ENCODE measurements at places on chromosomes 11 and 22.

- DNase-seq, result no peak
Observed at GRCh38 chr22:21990445-21991303, 8.1 kb upstream of the TOP3B start.

GRCh38 chr22:45993143-45993692 lies 16.3 kb upstream of the WNT7B start:
- no peak for DNase-seq

GRCh38 chr11:19101796-19102520 lies 15.0 kb upstream of the ZDHHC13 start:
- no peak for DNase-seq

GRCh38 chr11:12942157-12942556 lies 67.0 kb upstream of the RASSF10 start:
- no peak for DNase-seq

- no peak for DNase-seq
Observed at GRCh38 chr11:77470504-77470903, 3.4 kb downstream of the PAK1 start.

DNA sequence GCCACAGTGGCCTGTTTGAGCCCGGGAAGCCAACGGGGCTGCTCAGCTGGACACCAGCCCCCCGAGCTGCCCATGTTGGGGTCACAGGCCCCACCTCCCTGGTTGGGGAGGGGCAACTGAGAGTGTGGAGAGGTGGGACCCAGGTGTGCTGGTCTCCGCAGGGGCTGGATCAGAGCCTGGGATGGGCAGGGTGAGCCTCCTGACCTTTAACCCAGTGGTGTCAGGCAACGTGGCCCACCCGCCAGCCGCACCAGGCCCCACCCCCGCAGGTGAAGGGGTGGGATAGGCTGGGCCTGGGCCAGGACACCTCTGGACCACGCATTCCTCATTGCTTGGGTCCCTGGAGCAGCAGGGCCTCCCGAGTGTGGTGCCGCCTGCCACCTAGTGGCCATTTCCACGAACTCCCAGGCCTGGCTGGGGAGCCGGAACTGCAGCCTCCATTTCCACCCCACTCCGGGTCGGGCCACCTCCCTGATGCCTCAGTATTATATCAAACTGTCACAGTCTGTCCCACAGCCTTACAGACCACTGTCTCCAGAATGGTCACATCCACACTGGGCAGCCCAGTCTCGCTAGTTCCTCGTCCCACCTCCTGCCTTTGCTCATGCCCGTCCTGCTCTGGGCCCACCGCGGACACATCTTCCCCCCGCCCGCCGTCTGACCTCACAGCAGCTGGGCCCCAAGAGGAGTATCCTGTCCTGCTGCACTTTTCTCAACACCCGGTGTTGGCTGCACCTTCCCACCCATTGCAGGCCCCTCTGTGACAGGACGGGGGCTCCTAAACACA lies 13.3 kb upstream of the PPP6R3 start:
- peak; percentile 51 for DNase-seq

GRCh38 chr11:13686776-13687175 lies 18.3 kb downstream of the FAR1 start:
- DNase-seq, result no peak

- DNase-seq, result peak; percentile 23
Observed at GRCh38 chr11:111299101-111300026, 1.0 kb downstream of the POU2AF3 start.

GRCh38 chr11:128483211-128483788 lies 104.1 kb downstream of the ETS1 start:
- no peak for DNase-seq

GRCh38 chr11:77791301-77791700 lies 29.2 kb downstream of the RSF1 start:
- no peak for DNase-seq

DNA sequence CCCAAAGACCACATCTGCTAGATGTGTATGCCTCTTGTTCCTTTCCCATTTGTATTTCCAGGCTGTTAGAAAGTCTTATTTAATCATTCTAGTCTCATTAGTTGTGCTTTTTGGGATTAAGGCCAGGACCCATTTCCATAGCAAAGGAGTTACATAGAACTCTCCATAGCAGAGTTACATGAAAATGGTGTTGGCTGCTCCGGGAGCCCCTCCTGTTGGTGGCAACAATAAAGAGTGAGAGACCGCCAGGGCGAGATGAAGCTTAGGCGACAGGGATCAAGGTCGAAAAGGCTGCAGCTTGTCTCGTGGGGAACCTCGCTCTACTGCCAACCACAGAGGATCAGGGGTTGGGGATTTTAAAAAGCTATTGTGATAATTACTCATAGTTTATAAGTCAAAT lies 58.3 kb downstream of the GRIK4 start:
- no peak for DNase-seq

DNA sequence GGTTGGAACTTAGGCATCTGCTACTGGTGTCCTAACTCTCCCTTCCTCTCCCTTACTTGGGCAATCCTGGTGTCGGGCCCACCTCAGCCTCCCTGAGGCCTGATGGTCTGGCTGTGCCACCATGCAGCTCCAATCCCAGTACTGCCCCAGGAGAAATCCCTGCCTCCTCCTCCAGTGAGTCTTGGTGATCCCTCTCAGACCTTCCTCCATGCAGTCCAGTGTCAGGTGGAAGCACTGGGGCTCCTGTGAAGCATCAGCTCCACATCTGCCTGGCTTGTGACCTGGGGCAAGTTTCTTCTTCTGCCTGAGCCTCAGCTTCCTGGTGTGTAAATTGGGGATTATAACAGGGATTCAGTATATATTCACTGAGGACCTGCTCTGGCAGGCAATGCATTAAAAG lies 1.8 kb upstream of the PELI3 start:
- DNase-seq, result no peak

- DNase-seq, result no peak
Observed at GRCh38 chr11:27282806-27283205, 80.2 kb downstream of the CCDC34 start.

DNA sequence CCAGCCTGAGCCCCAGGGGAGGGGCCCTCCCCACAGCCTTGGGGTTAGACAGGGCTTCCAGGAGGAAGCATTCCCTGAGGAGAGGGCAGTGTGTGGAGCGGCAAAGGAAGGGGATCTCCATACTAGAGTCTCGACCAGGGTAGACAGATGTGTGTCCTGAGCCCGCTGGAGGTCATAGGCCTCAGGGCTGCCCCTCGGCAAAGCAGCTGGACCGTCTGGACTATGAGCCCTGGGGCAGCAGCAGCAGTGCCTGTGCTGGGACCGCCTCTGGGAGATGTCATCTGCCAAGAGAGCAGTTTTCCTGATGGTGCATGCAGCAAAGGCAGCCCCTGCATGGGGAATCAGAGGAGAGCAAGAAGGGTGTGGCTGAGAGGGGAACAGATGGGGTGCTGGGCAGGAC lies 20.8 kb upstream of the TCF20 start:
- no peak for DNase-seq

GRCh38 chr11:18063862-18064434 lies 17.9 kb upstream of the TPH1 start:
- no peak for DNase-seq

GRCh38 chr22:49973018-49973961 lies 12.7 kb downstream of the PIM3 start:
- DNase-seq, result no peak

- no peak for DNase-seq
Observed at GRCh38 chr11:61010466-61011228, 39.2 kb downstream of the CD6 start.

DNA sequence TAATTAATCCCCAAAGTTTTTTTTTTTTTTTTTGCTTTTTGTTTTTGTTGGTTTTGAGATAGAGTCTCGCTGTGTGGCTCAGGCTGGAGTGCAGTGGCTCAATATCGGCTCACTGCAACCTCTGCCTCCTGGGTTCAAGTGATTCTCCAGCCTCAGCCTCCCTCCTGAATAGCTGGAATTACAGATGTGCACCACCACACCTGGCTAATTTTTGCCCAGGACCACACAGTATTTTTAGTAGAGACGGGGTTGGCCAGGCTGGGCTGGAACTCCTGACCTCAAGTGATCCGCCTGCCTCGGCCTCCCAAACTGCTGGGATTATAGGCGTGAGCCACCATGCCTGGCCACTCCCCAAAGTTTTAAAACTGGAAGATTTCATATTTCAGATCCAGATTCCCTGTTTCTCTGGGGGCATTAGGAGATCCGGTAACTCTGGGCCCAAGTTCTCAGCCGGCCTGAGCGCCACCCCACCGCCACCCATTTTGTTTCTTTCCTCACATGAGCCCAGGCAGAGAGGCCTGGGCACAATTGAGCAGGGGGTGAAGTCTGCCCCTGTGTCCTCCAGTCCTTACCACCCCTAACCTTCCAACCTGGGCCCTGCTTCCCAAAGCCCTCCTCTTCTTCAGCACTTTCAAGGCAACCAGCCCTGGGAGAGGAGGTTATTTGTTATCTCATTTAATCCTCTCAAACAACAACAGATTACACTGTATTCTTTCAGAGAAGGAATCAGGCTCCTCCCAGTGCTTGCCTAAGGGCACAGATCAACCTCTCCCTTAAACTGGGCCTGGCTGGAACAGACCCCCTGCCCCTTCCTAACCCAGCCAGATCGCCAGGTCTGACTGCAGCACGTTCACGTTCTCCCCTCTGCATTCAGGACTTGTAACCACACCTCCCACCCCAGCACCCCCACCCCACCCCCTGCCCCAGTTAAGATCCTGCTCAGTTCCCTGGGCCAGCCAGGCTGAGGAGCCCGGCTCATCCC lies 1.9 kb upstream of the CSNK1E start:
- DNase-seq, result no peak

DNA sequence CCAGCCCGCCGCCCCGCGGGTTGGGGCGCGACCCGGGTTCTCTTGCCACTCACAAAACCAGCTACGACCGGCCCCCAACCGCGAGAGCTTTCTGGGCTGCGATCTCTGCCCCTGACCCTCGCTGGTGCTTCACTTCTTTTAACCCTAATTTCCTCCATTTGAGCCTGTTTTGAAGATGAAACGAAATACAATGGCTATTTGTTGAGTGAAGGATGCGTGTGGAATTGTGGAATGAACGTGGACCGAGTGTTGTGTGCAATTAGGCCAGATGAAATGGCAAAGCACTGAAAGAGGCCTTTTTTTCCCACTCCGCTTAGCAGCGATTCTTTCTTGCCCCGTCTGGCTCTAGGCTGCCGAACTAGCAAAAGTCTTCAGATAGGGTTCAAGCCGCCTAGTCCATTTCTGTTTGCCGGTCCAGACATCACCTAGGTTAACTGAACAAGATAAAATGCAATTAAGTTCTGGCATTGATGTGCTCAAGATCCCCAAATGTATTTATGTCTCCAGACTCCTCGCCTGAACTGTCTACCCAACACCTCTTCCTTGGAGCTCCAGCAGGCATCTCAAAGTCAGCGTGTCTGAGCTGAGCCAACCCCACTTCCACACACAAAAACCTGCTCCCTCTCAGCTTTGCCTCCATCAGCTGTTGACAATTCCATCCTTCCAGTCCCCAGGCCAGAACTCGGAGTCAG lies 471 bp upstream of the TMEM184B start:
- no peak for DNase-seq

DNA sequence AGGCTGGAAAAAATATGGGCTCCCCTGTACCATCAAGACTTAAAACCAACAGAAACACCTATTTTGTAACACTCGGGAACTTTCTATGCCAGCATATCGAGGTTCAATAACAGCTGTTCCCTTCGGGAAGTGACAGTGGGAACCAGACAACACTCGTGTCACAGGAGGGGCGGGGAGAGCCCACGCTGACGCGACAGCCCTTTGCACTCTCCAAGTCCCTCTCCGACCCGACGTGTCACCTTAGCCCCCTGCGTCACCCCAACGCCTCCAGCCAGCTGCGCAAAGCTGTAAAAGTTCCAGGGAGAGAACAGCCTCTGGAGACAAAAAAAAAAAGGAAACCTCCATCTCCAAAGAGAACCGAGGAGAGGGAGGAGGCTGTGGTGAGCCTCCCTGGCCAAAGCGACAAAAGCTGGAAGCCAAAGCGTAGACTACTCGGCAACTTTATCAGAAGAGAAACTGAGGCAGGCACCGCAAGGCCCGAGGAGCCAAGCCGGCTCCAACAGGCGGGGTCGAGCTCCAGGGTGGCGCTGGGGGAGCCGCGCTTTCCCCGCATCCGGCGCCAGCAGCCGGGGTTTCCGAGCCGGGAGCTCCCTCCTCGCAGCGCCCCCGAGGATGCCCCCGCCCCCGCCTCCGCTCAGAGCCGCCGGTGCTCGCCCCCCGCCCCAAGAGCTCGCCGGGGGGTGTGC lies 751 bp downstream of the ARFGAP3 start:
- DNase-seq, result peak; percentile 22

- DNase-seq, result peak; percentile 29
Observed at GRCh38 chr11:61675826-61676225, 4.4 kb upstream of the DAGLA start.

DNA sequence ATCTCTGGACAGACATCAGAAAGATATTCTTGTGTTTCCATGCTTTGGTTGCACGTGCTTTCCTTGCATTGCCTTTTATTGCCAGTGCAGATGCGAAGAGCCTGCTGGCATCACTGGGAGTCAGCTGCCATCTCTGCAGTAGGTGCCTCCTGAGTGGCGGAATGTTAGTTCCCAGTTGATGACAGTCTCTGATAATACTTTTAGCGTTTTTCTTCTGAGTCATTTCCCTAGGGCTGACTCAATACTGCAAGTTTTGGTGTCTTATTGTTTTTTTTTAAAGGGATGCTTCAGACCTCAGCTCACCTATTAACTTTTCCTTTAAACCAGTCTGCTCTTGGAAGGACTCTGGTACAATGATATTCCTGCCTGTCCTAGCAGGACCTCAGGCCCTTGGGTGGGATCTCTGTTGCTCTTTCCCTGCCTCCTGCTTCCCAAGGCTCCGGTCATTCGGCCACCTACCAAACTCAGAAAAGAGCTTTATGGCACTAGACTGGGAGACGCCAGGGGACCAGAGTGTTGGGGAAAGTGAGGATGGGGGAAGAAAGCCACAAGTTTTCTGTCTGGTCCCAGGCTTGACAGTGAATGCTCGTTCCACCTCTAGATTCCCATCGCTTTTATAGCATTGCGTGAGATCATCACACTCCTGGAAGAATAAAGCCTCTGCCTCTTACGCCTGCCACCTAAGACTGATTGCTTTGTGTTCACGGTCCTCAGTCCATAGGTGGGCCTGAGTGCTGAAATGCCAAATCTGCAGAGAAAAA lies 308.7 kb downstream of the DDX10 start:
- DNase-seq, result peak; percentile 81

DNA sequence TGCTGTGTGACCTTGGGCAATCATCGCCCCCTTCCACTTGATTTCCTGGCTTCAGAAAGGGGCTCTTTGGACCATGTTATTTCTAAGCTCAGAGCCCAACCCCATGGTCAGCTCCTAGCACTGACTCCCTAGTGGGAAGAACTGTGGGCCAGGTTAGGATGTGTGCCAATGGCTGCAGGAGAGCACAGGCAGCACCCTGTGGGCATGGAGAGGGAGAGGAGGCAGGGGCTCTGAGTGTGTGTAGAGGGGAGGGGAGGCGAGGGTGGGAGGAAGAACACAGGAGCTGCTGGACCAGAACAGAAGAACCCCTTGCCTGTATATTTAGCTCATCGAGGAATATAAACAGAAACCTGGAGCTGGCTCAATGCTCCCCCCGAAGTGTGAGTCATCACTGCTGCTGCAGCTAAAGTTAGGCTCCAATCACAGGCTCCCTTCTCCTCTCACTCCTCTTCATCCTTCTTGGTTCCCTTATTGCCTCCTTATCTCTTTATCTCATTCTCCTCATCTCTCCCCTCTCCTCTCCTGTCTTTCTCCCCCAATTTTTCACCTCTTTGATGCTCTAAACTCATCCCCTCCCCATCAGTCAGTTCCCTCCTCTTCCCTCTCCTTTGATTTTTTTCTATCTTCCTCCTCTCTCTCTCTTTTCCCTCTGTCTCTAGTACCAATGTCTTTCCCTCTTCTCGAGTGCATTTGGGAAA lies 14.5 kb upstream of the RPS19BP1 start:
- peak; percentile 69 for DNase-seq

- DNase-seq, result peak; percentile 50
Observed at GRCh38 chr11:68469122-68469521, 8.6 kb downstream of the PPP6R3 start.

All from IMR-90 (cell line).